ENCODE measurements at places on chromosomes 3 and 15.

DNA sequence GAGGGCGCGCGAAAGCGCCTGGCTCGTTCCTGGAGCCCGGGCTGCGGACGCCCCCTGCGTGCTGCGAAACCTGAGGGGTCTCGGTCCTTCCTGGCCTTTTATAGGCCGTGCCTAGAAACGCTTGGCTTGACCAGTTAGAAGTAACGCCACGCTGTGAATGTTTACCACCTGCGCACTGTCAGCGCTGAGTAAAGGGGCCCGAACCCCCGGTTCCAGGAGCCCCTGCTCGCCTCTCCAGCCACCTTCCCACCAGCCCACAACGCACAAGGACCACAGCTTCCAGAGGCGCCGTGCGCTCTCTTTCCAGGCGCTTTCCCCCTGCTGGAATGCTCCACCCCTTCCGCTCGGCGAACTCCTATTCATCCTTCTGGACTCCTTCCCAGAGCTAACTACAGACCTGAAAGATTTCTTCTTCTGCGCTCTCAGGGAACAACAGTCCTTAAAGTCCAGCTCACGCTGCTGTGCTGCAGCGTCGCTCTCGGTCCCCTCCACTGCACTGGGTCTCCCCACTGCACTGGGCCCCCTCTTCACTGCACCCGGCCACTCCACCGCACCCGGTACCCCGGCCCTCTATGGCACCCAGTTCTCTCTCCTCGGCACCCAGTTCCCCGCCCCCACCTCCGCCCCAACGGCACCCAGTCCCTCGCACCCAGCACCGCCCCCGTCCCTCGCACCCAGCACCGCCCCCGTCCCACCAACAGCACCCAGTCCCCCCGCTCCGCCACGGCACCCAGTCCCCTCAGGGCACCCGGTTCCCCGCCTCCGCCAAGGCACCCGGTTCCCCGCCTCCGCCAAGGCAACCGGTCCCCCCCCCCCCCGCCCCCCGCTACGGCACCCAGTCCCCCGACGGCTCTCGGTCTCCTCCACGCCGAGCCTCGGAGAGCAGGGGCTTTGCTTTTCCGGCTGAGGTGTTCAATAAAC, 69.8 kb downstream of the SQOR start:
- peaks cover 29% of the 10 kb centered on the region for H3K27me3 ChIP-seq
- H3K4me3 ChIP-seq = peak overlapping the region; percentile 91
- no peak for DNase-seq
- no peaks in the 10 kb centered on the region for H3K36me3 ChIP-seq
- H3K4me1 ChIP-seq = peaks cover 16% of the 10 kb centered on the region

GRCh38 chr15:73858062-73858461, 15.3 kb upstream of the TBC1D21 start:
- H3K4me3 ChIP-seq = no peak overlapping the region
- H3K27me3 ChIP-seq = peaks cover 23% of the 10 kb centered on the region
- no peaks in the 10 kb centered on the region for H3K4me1 ChIP-seq
- H3K27ac ChIP-seq = no peak overlapping the region

GRCh38 chr3:151074256-151074655, 11.2 kb upstream of the MED12L start:
- H3K36me3 ChIP-seq = no peaks in the 10 kb centered on the region
- no peaks in the 10 kb centered on the region for H3K4me1 ChIP-seq
- H3K27ac ChIP-seq = no peak overlapping the region
- no peak for DNase-seq
- no peak overlapping the region for H3K4me3 ChIP-seq

DNA sequence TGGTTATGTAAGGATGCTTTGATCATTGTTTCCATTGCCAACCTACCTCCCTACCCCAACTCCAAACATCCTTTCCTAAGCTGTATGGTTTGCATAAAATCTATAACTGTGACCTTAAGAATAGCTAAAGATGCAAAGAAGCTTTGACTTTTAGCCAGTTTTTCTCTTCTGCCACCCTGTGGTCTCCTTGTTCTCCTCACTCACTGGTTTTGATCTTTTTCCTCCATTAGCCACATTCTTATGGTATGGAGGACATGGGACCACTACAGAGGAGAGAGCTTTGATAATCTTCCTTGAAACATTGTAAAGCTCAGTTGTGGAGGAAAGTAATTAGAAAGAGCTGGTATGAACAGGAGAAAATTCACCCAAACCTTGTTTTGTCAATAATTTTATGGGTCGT, 115.9 kb downstream of the NEK11 start:
- no peaks in the 10 kb centered on the region for H3K4me1 ChIP-seq
- H3K27ac ChIP-seq = no peak overlapping the region
- no peak for DNase-seq

DNA sequence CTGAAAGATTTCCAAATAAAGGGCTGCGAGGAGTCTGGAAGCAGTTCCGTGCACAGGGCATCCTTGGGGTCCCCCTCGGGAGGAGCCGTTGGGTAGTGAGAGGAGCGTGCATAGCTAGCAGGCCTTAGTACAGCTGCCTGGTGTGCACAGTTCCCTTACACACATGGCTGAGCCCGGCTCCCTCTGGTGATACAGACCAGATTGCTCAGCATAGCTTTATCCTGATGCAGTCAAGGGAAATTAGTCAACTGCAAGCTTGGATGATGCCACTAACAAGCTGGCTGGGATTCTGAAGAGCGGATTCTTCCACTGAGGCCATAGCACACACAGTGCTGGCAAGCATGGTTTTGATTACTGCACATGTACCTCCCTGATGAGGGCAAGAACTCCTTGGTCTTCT, 349.4 kb downstream of the LRTM1 start:
- no peaks in the 10 kb centered on the region for H3K27me3 ChIP-seq
- no peak for DNase-seq

DNA sequence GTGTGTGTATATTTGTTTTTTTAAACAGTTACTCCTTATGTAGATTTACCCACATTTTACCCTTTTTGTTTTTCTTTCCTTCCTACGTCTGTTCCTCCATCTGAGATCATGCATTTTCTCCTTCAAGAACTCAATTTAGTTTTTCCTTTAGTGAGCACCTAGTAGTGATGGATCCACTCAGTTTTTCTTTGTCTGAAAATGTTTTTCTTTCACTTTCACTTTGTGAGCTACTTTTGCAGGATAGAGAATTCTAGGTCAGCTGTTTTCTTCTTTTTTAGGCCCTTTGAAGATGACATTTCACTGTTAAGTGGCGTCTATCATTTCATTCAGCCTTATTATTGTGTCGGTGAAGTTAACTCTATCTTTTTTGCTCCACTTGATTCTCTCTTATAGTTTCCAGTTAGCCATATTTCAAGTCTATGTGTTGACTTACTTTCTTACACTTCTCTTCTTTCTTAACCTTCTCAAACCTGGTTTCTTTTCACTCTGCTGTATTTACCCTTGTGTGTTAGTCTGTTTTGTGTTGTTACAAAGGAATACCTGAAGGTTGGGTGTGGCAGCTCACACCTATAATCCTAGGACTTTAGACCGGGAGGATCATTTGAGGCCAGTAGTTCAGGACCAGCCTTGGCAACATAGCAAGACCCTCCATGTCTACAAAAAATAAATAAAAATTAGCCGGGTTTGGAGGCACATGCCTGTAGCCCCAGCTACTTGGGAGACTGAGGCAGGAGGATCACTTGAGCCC, 55.8 kb downstream of the PRKCI start:
- H3K36me3 ChIP-seq = peaks cover 26% of the 10 kb centered on the region
- no peak for DNase-seq
- H3K27me3 ChIP-seq = no peaks in the 10 kb centered on the region
